ENCODE measurements at places on chromosomes 2 and 18. TPM values are rescaled to one million over a fixed set of nuclear protein-coding genes. Genes with fewer than 3 reads are reported as not detected.

GRCh38 chr2:99899882-99900281 is 242.5 kb downstream of the AFF3 start:
- DNase-seq = no peak

DNA sequence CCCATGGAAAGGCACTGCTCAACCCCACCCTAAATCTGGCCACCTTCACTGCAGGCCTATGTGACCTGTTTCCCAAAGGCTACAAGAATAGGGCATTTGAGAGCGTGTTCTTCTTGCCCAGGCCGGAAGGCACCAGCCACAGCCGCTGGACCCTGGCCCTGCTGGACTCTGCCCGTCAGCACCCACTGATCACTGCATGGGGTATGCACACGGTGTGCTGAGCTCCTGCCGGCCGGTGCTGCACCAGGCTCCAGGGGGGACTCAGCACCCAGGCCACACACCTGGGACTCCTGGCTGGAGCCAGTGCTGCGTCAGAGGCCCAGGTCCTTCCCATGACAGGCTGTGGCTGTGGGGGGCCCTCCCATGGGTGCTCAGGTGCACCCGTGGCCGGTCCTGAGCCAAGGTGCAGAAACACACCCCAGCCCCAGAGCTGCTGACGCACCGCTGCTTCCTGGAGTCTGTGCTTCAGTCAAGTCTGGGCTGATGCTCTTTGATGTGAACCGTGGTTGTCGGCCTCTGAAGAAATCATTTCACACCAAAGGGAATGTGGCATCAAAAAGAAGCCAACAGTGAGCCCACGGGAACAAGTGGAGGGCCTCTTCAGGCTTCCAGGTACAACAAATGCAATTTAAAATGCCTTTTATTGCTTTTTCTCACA is 6.5 kb downstream of the KCNG2 start:
- DNase-seq = no peak

C2orf66 gene
- not detected for total RNA-seq

DNA sequence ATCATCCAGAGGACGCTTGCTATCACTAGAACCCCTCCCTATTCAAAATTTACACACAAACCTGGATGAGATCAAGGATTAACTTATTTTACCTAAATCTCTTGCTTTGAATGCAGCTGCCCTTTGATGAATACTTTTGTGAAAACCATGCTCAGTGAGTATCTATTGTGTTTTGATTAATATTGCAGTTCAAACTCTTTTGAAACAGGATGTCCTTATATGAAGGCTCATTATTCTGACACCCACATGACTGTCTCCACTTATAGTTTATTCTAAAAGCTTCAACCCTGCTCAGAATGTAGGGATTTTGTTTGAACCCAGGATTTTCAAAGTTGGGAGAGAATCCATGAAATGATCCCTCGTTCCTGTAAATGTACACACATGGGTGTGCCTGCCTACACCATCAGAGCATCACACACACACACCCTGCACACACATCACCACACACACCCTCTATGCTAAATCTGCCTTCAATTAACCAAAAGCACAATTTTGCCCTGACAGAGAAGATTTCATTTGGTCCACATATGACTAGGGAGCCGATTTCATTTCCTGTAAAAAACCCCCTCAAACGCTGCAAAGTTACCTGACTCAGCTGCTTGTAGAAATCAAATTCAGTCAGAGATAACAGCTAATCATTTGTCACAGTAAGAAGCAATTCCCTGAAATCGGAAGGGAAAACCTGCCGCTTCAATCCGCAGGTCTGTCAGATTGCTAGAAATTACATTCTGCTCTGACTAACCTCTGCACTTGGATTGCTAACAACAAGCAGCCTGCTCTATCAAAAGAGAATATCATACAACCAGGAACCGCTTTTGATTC is 65.2 kb downstream of the ZEB2 start:
- peak; percentile 54 for DNase-seq

- peak; percentile 42 for DNase-seq
Observed at GRCh38 chr2:105768961-105769452, 24.3 kb downstream of the NCK2 start.

GRCh38 chr2:218149848-218150440 is 16.8 kb downstream of the CXCR1 start:
- no peak for DNase-seq

IRS1 gene
- 2.0 TPM for total RNA-seq

DNA sequence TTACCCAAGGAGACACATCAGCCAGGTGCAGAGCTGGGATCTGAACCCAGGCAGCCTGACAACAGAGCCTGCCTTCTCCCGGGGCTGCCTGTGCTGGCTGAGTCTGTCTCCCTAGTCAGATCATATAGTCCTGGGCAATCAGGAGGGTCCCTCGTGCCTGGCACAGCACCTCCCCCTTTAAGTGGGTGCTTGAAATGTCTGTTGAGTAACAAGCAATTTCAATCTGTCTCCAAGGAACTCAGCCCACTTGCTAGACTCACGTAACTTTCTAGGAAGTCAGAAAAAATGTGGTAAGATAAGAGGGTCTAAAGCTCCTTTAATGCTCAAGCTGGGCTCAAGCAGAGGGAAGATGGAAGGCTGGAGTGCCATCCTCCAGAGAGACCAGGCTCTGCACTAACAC is 51.9 kb downstream of the REEP1 start:
- DNase-seq = no peak

DNA sequence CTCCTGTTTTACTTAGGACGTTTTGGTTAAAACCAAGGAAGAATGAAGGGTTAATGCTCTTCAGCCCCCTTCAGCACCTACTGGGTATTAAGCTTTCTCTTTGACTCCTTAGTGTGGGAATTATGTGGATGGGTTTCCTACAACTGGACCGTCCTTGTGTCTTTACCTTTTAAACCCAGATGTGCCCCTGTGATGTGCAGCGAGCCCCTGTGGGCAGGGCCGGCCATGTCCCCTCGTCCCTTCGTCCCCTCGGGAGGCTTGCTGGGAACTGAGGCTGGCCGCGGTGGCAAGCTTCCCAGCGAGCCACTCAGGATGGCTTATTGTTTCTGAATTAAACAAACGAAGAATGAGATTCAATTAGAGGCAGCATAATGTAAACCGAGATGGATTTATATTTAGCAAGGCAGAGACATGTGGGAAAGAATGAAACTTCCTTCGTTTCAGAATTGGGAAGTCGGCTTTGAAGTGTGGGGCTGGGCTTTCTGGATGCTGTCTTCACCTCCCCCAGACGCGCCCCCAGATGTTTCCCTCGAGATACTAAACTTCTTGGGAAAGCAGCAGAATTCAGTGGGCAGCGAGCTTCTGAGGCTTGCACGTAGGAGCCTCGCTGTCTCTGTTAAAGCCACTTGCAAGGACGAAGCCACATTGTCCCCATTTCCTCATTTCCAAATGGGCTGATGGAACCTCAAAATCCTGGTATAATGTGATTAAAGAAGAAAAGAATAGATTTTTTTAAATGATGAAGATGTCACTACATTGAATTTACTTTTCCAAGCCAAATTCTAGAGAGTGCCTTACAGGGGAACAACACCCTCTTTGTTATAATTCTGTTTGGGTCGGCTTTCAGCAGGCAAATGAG is 146.0 kb downstream of the VAPA start:
- DNase-seq = no peak

- no peak for DNase-seq
Observed at GRCh38 chr2:24597181-24597870, 106.3 kb downstream of the NCOA1 start.

INHBB gene
- not detected for total RNA-seq

DNA sequence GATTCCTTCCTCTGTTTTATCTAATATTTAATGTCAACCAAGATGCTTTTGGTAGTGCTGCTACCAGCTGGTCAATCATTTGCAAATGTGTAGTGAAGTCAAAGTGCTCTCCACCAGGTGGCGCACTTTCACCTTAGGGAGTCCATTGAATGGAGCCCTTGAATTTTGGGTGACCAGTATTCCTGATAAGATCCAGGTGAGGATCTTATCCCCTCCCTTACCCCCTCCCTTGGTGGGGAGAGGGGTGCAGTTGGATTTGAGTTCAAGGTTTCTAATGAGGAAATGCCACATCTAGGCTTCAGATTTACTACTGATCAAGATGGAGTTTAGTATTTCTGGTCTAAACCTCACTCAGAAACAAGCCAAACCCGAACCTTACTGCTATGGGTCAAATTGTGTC is 12.0 kb upstream of the E2F6 start:
- DNase-seq = peak; percentile 86

DYNAP gene
- total RNA-seq = not detected

PER2 gene
- 5.5 TPM for total RNA-seq

- no peak for DNase-seq
Observed at GRCh38 chr2:154600927-154601494, 97.5 kb upstream of the KCNJ3 start.

DNA sequence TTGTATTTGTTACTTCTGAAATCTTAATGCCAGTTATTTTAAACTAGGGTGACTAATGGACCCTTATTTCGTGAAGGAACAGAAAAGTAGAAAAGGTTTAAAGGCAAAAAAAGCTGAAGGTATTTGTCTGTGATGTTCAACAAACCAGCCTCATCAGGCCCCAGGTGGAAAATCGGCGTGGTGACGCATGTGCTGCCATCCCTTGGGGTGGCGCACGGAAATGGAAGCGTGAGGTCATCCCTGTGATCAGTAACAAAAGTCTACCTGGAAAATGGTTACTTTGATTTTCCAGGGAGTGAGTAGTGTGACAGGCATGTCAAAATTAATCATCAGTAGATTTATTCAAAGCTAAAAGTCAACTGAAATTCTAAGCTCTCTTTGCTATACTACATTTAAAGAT is 313.2 kb downstream of the GBX2 start:
- no peak for DNase-seq

- DNase-seq = no peak
Observed at GRCh38 chr2:236584521-236585384, 15.1 kb downstream of the ACKR3 start.

DNA sequence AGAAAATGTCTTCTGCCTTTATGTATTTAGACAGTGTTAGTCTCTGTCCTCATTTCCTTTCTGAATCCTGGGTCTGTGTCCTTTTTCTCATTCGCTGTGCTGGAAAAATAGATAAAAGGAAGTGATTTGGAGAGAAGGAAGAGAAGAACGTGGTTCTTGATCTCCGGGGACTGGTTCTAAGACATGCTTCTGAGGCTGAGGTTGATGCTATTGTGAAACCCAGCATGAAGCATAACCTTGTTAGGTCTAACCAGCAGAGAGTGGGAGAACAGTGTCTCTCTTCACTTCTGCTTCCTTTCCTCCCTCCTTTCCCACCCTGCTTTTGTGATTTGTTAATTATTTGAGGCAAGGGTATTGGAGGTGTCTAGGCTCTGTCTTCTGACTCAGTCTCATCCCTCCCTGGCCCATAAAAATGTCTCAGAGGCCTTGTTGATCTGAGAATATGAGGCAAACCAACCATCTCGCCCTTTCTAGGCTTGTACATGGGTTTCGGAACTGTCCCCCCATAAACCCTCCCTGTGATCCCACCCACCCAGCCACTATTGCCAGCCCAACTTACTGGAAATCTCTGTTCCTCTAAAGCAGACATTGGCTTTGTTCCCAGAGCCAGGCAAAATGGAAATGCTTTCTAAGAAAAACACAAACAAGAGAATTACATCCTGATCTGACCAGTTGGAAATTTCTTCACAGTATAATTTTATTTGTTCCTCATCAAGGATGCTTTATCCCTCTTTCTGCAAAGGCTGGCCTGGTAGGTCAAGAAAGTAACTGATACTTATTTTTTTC is 360.6 kb upstream of the TNP1 start:
- no peak for DNase-seq

DNA sequence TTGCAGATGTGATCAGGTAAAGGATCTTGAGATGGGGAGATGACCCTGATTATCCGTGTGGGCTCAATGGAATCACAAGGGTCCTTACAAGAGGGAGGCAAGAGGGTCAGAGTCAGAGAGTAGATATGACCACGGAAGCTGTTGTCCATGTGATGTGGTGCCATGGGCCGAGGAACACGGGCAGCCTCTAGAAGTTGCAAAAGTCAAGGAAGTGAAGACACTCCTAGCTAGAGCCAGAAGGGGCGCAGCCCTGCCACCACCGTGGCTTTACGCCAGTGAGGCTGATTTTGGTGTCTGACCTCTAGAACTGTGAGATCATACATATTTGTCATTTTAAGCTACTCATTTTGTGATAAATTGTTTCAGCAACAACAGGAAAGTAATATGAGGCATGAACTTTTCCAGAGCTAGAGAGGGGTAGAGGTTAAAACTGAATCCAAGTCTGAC is 114.4 kb downstream of the CAPN13 start:
- DNase-seq = no peak

- no peak for DNase-seq
Observed at GRCh38 chr18:25883091-25883490, 207.3 kb downstream of the SS18 start.

- DNase-seq = no peak
Observed at GRCh38 chr2:240523451-240524281, 34.1 kb downstream of the ANKMY1 start.

DNA sequence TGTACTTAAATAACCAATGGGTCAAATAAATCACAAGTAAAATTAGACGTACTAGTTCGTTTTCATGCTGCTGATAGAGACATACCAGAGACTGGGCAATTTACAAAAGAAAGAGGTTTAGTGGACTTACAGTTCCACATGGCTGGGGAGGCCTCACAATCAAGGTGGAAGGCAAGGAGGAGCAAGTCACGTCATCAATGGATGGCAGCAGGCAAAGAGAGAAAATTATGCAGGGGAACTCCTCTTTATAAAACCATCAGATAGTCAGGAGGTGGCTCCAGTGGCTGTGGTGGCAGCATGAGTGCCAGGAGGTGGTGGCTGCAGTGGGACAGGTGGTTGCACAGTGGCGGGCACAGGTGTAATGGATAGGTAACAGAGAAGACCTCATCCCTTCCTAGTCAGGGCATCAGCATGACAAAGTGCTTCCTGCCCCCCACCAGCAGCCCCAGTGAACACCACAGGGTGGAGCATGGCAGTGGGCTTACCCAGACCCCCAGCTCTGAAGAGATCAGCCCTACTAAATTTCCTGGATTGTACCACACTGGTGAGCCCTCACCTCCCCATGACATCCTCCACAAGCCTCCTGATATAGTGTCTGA is 6.9 kb upstream of the CHST10 start:
- no peak for DNase-seq

GRCh38 chr2:96763511-96764252 is 3.0 kb downstream of the CNNM4 start:
- peak; percentile 28 for DNase-seq

XIRP2 gene
- not detected for total RNA-seq

SLC16A14 gene
- total RNA-seq = 1.1 TPM

DNA sequence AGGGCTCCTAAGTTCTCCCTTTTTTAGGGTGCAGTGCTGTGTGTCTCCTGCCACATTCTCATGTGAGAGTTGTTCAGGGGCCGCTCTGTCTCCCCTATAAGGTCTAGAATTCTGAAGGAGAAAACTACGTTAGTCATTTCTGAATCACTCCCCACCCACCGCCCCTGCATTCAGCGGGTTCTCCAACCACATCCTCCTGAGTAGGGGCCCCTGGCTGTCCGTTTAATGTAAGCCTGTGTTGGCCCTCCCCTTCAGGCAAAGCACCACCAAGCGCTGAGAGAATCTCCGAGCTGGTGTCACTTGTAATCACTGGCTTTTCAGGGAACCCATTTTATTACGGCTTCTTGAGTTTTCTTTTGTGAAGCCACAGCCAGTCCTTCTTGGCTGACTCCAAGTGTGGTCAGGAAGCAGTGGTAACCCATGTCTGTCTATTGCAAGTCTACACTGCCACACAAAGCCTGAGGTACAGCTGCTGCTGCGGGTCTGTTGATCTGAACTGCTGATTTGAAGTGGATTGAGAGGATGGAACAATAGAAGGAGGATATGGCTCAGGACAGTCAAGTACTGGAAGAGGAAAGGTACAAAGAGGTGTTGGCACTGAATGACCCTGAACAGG is 16.9 kb downstream of the LCT start:
- DNase-seq = peak; percentile 94

GPR155 gene
- 9.5 TPM for total RNA-seq

- DNase-seq = no peak
Observed at GRCh38 chr18:28650860-28651259, 473.9 kb upstream of the CDH2 start.

CDH2 gene
- not detected for total RNA-seq

SH3RF3 gene
- 0.34 TPM for total RNA-seq

Measured in activated CD4-positive, alpha-beta memory T cell treated with anti-CD3 and anti-CD28 coated beads for 36 hours (primary cell).